Neuronal stem cell (in vitro differentiated cells): ENCODE measurements at places on chromosomes 3 and 15.

GRCh38 chr3:11803977-11804892, 42.5 kb downstream of the TAMM41 start:
- peak; percentile 21 for DNase-seq

DNA sequence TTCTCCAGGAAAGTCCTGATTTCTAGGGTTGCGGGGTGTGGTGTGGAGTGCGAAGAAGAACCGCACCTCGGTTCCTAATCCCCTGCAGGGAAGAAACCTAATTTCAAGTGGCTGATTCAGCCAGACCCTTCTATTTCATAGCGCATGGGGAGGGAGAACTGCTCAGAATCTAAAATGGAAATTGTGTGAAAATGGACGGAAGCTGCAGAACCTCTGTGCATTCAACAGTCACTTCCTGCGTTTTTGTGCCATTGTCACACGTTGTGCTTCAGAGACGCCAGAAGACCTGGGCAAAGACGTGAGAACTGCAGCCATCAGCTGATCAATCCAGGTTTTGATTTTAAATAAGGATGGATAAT, 1.2 kb downstream of the SIDT1 start:
- no peak for DNase-seq

- DNase-seq: no peak
These were observed 141.7 kb downstream of the RPLP1 start for GRCh38 chr15:69593981-69594966.

- DNase-seq: no peak
These were observed 11.8 kb downstream of the XXYLT1 start for GRCh38 chr3:195259154-195259474.

GRCh38 chr15:37106490-37107001, 6.2 kb upstream of the MEIS2 start:
- DNase-seq: peak; percentile 69

GRCh38 chr3:141421639-141422319, 53.5 kb downstream of the ZBTB38 start:
- no peak for DNase-seq

DNA sequence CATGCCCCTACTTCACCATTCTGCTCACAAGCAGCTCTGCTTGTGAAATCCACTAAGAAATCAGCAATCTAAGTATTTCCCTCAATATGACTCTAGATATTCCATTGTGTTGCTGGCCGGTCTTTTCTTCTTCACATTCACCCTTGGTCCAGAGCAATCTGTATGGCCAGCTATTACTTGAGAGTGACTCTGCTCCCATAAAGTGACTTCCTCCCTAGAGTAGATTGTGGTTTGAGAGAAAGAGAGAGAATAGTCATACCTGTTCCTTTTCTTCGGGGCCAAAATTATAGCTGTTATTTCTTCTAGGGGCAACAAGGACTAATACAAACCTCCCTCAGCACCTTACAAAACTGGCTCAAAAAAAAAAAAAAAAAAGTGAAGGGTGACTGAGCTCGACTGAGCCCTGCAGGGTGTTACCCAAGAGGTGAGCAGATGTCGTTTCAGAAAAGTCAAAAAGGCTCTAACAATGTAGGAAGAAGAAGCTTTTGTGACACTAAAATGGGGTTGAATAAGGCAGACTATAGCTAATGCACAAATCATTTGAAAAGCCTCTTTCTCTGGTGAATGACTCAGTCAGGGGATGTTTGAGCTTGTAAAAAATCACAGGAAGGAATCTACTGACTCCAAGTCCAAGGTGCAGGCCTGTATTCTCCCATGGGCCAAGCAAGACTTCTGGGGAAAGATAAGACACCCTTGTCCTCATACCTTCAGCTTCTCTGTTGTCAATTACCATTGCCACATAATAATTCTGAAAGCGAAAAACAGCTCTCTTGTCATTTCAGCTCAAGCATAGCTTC, 161.0 kb upstream of the SLC24A5 start:
- no peak for DNase-seq

DNA sequence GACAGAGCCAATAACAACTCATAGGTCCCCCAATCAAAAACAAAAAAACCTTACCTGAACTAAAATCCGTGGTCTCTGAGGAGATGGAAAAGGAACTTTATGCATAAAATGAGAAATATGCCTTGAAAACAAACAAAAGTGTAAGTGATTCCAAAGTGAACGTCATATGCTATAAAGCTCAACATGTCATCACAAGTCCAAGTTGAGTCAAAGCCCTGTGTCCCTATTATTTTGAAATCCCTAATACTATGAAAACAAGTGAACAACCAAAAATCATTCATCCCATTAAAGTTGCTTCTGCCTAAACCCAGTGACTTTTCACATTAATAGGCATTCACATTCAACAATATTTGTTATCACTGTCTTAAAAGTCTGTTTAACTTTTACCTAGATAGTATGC, 59.4 kb downstream of the DENND4A start:
- no peak for DNase-seq

GRCh38 chr3:71066356-71066755, 517.2 kb downstream of the FOXP1 start:
- no peak for DNase-seq

DNA sequence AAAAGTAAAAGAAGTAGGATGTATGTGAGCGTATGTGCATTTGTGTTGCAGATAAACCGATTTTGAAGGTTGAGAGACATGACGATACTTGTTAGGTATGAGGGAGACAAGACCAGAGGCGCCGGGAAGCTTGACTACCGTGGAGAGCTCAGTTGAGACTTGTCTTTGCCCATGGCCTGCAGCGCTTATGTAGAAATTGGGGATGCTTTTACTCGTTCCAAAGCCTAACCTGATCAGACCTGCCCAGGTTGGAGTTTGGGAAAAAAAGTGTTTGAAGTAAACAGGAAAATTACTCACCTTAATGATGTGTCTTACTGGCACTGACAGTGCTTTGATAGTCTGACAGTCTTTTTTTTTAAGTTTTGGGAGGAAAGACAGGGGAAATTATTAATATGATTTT, 202.8 kb downstream of the TP63 start:
- no peak for DNase-seq

DNA sequence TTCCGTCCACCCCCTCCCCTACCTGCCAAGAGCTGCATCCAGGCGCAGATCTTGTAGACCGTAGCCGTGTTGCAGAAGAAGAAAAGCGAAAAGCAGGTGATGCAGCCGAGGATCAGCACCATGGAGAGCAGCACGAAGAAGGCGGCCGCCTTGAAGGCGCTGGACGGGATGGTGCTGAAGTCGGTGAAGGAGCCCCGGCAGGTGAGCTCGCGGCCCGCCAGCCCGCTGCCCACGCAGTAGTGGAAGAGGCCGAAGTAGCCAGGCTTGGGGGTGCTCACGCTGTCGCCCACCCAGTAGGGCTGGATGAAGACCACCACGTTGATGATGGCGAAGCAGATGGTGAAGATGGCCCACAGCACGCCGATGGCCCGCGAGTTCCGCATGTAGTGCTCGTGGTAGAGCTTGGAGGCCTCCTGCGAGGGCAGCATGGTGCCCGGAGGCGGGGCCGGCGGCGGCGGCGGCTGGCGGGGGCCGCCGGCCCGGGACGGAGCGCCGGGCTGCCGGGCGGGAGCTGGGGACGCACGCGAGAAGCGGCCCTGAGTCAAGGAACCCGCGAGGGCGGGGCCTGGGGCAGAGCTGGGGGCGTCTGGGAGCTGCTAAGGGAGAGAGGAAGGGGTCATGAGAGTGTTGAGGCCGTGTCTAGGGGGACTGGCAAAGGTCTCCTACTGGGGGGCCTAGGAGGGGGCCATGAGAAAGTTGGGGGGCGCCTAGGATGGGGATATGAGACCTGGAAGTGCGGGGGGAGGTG, 1.2 kb downstream of the LHFPL4 start:
- peak; percentile 81 for DNase-seq

DNA sequence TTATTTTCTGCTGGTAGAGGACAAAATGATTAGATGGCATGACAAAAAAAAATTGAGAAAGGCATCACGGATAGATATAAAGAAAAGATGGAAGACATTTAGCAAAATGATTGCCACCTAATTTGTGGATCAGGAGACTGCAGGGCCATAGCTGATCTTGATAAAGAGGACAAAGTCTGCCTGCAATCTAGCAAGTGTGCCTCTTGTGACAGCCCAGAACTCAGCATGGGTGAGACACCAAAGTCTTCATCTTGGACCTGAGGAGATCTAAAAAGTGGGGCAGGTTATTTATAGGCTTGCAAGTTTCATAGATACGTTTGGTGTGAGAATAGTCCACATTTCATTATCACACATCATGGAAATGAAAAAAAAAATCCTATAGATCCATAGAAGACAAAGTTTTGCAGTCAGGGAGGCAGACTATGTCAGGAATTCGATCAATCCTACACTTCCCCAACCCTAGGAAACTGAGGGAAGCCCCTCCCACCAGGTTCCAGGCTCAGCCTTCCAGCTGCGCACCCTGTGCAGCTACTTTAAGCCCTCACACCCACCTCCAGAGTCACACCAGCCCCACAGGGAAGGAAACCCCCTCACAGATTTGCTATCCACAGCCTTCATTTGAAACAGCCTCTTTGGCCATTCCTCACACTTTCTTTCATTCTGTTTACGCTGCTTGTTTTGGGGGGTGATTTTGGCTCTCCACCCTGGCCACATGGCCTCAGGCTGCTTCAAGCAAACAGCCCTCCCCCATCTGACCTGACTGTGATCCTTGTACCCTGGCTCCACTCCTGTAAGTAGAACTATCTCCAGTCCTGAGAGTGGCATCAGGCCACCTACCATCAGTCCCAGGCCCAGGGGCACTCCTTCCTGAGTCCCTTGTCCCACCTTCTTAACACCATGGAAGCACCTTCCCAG, 28.1 kb upstream of the KLHL6 start:
- DNase-seq: no peak
